ENCODE measurements at places on chromosomes 12 and 14.

- DNase-seq = no peak
Measured at GRCh38 chr14:97366400-97366799, 569.2 kb downstream of the VRK1 start.

DNA sequence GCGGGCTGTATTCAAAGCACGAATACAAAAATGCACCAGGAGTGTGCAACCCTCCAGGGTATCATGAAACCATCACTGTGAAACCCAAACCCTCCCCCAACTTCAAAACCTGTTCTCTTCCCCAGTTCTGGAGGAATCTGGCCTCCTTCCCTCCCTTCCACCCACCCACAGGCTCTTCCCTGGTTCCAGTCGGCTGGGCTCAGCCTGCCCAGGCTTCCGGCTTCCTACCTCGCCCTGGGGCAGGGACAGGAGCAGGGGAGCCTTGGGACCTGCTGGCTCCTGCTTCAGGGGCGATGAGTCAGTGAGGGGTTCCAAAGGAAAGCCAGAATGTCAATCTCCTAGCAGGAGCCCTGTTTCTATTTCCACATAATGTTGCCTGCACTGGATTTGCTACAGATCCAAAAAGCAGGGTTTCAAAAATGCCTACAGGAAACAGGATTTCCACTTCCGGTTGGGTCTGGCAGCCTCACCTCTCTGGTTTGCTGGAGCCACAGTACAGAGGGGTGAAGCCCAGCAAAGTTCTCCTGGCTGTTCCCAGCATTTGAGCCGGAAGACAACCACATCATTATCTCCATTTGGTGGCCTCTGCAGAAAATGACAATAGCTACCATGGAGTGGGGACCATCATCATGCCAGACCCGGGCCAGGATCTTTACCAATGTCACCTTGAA is 278.3 kb downstream of the DPF3 start:
- no peak for DNase-seq

- DNase-seq = no peak
Measured at GRCh38 chr14:53103636-53104340, 49.3 kb downstream of the DDHD1 start.

GRCh38 chr12:42135259-42135814 is 9.3 kb downstream of the GXYLT1 start:
- no peak for DNase-seq

- DNase-seq = no peak
Measured at GRCh38 chr14:98143566-98143965, 1128.4 kb downstream of the BCL11B start.

DNA sequence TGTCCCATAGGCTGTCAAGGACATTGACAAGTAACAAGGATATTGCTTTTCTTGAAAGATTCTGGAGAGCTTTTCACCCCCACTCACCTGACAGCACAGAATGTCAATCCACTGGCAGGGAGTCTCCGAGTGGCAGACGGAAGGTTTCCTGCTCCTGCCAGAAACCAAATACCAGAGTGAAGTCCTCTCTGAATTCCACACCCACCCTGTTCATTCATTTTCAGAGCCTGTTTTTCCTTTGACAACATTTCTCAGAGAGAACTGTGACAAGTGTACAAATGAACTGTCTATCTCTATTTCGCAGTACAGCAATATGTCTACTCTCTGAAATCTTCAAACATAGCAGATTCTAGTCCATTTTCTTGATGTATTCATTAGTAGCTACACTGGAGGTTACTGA is 26.2 kb upstream of the BICD1 start:
- no peak for DNase-seq

Data from activated naive CD4-positive, alpha-beta T cell treated with anti-CD3 and anti-CD28 coated beads, Interleukin-2, amount 50 U/mL, for 72 hours (primary cell).